Effector CD8-positive, alpha-beta T cell (primary cell): ENCODE measurements at places on chromosomes 13 and 19.

- DNase-seq: no peak
Measured at GRCh38 chr19:13701624-13702023, 62.7 kb upstream of the MRI1 start.

- DNase-seq: no peak
Measured at GRCh38 chr13:102718746-102719145, 23.9 kb upstream of the METTL21C start.

GRCh38 chr13:107860284-107860683, 355.1 kb downstream of the LIG4 start:
- no peak for DNase-seq

- no peak for DNase-seq
Measured at GRCh38 chr19:1082928-1083816, 12.0 kb downstream of the POLR2E start.

- no peak for DNase-seq
Measured at GRCh38 chr19:2138061-2138728, 13.2 kb downstream of the AP3D1 start.

DNA sequence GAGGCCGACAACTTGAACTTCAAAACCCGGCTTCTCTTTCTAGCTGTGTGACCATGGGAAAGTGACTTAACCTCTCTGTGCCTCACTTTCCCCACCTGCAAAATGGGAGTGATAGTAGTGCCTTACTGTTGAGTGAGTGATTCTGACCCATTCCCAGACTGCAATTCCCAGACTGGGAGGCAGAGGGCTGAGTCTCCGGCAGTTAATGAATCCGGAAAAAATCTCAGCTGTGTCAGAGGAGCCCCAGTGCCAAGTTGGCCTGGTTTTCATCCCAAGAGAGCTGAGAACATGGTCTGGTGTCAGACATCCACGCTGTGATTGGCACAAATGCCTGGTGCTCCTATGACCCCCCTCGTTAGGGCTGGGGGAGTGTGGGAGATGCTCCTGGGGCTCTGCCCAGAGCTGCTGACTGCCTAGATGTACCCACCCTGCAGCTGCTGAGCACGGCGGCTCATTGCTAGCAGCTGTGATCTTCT, 50.0 kb downstream of the PIN1 start:
- DNase-seq: no peak

DNA sequence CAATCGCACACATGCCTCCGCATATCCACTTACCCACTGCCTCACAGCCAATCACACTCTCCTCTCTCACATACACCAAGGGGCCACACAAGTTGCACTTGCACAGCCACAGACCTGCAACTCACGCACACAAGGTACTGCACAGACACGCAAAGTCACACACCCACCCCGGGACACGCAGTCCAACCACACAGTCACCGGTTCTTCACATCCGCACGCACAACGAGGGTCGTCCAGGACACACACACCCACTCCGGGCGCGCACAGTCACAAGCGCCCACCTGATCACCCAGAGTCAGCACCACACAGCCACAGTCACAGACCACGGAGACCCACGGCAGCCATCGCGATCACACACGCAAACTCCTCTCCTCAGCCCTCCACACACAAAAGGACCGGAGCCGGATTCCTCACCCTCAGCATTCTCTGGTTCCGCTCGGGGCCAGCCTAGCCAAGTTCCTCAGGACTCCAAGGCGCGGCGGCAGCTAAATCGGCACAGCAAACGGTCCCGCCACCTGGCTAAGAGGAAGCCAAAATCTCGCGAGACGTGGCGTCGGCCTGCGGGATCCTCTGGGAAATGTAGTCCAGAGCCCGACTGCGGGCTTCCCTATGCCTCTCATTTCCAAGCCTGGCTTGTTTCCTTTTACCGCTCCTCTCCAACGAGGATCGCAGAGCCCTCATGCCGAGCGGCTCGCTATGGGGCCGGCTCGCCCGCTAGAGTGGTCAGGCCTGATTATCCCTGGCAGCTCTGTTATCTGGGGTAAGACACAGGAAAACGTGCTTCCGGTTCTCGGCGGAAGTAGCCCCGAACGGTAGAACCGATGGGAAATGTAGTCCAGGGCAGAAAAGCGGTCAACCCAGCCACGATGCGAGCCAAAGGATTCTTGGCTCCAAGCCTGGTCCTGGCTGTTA, at the start of gene ZNF850:
Gene ZNF850 (minus strand): TSS at position 497 of the 912 bp plus-strand sequence. CDS start 10,201 bp downstream, outside the sequence.
- peak; percentile 94 for DNase-seq

- no peak for DNase-seq
Measured at GRCh38 chr13:45373162-45373547, 32.2 kb upstream of the TPT1 start.

- peak; percentile 59 for DNase-seq
Measured at GRCh38 chr19:49567861-49568441, 12.4 kb downstream of the NOSIP start.

DNA sequence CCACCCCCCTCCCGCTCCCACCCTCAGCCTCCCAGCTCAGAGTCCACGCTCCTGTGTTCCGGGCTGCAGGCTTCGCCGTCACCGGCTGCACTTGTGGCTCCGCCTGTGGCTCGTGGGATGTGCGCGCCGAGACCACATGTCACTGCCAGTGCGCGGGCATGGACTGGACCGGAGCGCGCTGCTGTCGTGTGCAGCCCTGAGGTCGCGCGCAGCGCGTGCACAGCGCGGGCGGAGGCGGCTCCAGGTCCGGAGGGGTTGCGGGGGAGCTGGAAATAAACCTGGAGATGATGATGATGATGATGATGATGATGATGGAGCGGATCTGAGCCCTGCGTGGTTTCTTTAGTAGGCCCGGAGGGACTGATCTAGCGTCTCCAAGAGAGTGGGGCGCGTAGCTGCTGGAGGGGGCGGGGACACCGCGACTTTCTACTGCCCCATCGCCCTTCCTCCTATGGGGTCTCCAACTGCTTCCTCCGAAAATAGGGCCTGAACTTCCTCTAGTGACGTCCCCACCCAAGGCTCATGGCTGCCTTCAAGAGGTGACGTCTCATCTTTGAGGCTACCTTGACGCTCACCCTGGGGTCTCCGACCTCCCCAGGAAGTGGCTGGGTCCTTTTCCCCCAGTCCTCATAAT, 1.4 kb downstream of the RETN start:
- DNase-seq: no peak

- no peak for DNase-seq
Measured at GRCh38 chr19:13098277-13099072, 4.2 kb downstream of the LYL1 start.

DNA sequence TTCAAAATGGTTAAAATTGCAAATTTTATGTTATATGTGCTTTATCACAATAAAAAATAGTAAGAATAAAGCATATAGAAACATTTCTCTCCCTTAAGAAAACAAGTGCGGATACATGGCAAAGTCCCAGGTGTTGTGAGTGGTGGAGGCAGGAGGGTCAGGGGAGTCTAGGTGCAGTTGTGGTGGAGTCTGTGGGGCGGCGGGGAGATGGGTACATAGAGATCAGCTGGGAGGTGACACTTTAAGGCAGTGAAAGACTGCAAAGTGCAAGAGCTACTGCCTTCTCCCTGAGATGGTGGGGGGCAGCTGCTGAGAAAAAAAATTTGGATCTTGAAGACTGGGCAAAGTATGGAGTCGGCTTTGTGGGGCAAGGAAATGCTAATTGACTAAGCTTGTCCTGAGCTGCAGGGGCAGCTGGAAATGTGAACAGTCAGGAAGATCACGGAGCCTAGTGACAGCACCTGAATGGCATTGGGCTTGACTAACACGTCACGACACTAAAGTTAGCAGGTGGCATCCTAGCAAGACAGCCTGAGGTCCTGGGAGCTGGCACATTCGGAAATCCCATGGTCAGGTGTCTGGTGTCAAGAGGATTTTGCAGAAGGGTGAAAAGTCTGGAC, 72.9 kb upstream of the IRS2 start:
- no peak for DNase-seq

- DNase-seq: no peak
Measured at GRCh38 chr13:32376642-32377415, 51.1 kb downstream of the N4BP2L1 start.

GRCh38 chr19:34217952-34218817, 36.2 kb upstream of the GARRE1 start:
- peak; percentile 32 for DNase-seq

DNA sequence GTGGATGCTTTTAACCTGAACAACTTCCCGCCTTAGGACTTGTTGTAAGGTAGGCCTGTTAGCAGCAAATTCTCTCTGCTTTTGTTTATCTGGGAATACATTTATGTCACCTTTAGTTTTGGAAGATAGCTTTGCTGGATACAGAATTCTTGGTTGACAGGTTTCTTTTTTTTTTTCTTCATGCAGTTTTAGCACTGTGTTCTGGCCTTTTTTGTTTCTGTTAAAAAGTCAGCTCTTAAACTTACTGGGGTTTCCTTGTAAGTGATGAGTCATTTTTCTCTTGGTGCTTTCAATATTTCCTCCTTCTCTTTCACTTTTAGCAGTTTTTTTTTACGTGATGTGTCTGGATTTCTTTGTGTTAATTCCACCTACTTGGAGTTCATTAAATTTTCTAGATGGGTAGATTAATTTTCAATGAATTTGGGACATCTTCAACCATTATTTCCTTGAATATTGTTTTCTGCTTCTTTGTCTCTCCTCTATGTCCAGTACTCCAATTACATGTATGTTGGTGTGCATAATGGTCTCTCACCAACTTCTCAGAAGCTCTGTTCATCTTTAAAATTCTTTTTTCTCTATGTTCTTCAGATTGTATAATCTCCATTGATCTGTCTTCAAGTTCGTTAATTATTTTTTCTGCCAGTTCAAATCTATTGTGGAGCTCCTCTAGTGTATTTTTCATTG, 188.2 kb upstream of the ZNF536 start:
- no peak for DNase-seq

DNA sequence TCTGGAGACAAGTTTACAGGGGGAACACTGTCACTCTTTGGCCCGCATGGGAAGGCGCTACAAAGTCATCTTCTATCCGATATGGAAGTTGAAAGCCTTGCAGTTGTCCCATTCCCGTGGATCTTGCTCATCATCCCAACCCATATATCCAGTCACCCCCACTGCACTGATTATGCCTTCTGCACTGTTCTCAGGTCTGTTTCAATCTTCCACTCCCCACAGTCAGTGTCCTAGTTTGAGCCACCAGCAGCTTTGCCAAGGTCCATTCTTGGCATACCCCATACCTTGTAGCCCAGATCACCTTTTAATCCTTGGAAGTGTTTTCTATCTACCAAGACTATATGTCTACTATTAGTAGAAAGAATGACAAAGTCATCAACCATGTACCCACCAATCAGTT, 88.1 kb downstream of the MIPEP start:
- DNase-seq: no peak

GRCh38 chr13:109844396-109844795, 58.0 kb upstream of the IRS2 start:
- DNase-seq: no peak

DNA sequence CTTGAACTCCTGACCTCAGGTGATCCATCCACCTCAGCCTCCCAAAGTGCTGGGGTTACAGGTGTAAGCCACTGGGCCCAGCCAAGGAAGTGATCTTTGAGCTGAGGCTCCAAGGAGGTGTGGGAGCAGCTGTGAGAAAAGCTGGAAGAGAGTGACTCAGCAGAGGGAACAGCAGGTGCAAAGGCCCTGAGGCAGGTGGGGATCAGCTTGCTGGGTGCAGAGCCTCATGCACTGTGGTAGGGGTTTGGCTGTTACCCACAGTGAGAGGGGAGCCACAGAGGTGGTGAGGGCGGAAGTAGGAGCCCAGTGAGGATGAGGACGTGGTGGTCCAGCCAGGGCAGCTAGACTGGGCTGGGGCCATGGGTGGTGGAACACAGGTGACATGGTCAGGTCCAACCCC, 6.5 kb downstream of the NPAS1 start:
- DNase-seq: no peak

GRCh38 chr13:48818495-48819356, 157.0 kb upstream of the FNDC3A start:
- no peak for DNase-seq

DNA sequence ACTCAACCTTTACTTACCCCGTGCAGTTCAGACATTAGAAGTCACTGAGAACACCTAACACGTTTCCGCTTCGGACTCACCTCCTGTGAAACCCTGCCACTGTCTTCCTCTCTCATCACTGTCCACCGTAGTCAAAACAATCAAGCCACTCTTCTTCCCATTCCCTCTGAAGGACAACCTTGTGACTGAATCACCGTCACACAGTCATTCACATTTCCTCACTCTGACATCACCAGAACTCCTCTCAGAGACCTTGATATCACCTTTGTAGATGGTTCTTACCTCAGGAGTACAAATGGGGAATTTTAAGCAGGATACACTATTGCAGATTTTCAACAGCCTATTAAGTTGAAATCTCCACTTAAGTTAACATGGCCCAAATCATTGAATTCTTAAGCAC, 1.3 kb upstream of the KBTBD6 start:
- no peak for DNase-seq

DNA sequence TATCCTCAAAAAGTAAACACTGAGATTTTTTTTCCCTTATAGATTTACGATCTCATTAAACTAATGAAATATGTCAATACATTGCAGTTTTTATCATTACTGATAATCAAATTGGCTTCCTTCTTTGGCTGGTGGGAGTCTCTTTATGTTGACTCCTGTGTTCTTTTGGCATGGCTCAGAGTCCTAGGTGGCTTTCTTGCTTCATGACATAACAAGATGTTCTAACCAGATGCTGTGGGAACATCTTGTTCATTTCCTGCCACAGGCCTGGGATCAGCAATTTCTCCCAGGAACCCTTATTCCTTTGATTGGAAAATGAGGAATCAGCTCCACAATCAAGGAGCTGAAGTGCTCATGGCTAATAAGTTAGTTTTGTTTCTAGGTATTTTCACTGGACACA, 13.2 kb upstream of the CYP4F22 start:
- DNase-seq: no peak

DNA sequence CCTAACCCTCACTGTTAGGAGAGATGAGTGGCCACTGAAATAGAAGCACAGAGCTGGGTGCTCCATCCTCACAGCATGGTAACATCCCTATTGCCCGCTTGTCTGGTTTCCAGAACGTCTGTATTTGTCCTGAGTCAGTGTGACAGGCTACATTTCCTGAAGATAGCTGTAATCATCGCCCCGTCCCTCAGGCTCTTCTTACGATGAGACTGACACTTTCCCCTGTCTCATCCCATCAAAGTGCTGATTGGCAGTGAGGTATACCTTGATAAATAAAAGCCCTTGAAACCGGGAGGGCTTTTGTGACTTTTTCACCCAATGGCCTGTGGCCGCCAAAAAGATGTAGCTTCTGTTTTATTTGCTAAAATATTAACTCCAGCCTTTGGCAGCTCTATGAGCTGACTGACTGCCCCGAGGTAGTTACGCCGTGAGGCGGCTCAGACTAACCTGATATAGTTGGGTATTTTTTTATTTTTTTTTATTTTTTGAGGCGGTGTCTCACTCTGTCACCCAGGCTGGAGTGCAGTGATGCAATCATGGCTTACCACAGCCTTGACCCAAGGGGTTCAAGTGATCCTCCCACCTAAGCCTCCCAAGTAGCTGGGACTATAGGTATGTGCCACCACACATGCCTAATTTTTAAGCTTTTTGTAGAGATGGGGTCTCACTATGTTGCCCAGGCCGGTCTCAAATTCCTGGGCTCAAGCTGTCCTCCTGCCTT, 5.7 kb upstream of the LRRC4B start:
- DNase-seq: no peak

DNA sequence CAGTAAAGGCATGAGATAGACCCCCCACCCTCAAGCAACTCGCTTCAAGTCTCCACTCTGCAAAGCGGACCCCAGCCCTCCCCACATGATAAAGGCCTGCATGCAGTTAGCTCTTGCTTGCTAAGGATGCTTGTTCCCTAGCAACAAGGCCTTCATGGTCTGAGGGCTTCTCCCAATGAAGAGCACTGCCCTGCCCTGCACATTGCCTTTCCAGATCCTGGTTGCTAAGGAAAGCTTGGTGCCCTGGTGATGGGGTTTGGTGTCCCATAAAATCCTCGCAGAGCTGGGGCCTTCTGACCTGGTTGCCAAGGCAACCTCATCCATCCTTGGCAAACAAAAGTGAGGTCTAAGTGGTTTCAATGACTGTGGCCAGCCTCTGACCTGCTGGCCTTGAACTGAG, 6.0 kb downstream of the DBP start:
- DNase-seq: no peak
